HT-29 (cell line): ENCODE measurements at places on chromosomes 13 and 19. TPM values are rescaled to one million over a fixed set of nuclear protein-coding genes. Genes with fewer than 3 reads are reported as not detected.

The METTL21C gene
- not detected in 2 replicates for total RNA-seq

DNA sequence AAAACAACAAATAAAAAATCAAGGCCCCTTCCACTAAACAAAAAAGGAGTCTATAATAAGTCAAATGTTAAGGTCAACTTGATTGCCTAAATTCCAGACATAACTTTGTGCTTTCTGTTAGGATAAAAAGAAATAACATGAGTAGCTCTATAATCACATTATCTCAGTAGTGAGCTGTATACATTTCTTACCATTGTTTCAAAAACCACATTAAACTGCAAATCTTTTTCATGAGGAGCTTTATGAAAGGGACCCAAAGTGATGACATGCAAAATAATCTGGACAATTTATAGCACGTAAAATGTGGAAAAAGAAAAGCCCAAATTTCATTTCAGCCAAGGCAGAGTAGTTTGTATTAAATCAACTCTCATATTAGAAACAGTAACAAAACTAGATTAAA, 269.2 kb downstream of the KLF12 start:
- no peak for DNase-seq

- DNase-seq = no peak
Observed at GRCh38 chr13:19952850-19953249, 5.7 kb upstream of the ZMYM2 start.

The MAMSTR gene
- 0.73 and 0.84 TPM in 2 replicates for total RNA-seq

- DNase-seq = no peak
Observed at GRCh38 chr19:7007859-7008258, 13.4 kb downstream of the MBD3L2B start.

- DNase-seq = no peak
Observed at GRCh38 chr13:58266271-58266670, 634.7 kb downstream of the PCDH17 start.
